ENCODE measurements at places on chromosomes 5 and 9.
A peak's percentile ranks its signal among the peaks of the same experiment; 100 is the strongest.

DNA sequence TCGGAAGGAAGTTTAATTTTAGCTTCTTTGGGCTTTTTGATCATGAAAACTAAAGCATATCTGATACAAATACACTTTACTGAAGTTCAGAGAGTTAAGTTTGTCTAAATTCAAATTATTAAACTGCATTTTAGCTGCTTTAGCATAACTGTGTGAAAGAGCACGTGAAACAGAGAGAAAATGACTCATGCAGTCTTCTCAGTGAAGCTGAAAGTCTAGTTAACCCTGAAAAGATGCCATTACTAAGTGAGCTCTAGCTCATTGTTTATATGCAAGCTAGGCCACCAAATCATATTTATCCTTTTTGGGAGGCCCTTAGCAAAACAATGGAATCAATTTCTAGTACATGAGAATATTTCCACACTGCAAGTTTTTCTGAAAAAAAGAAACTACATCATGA lies 27.6 kb downstream of the TPD52L3 start:
- peak; percentile 28 for DNase-seq

- no peak for DNase-seq
Observed at GRCh38 chr9:120863833-120864232, 13.2 kb downstream of the PHF19 start.

GRCh38 chr5:149445739-149446369 lies 66.8 kb upstream of the IL17B start:
- DNase-seq: peak; percentile 99

GRCh38 chr5:35820735-35821134 lies 36.0 kb upstream of the IL7R start:
- no peak for DNase-seq

DNA sequence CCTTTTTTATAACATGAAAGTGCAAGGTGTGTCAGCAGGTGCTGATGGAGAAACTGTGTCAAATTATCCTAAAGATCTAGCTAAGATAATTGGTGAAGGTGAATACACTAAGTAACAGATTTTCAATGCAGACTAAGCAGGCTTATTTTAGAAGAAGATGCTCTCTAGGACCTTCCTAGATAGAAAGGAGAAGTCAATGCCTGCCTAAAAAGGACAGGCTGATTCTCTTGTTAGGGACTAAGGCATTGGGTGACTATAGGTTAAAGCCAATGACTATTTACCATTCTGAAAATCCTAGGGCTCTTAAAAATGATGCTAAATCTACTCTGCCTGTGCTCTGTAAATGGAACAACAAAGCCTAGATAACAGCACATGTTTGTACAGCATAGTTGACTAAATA lies 1682.4 kb downstream of the MAT2B start:
- DNase-seq: no peak

DNA sequence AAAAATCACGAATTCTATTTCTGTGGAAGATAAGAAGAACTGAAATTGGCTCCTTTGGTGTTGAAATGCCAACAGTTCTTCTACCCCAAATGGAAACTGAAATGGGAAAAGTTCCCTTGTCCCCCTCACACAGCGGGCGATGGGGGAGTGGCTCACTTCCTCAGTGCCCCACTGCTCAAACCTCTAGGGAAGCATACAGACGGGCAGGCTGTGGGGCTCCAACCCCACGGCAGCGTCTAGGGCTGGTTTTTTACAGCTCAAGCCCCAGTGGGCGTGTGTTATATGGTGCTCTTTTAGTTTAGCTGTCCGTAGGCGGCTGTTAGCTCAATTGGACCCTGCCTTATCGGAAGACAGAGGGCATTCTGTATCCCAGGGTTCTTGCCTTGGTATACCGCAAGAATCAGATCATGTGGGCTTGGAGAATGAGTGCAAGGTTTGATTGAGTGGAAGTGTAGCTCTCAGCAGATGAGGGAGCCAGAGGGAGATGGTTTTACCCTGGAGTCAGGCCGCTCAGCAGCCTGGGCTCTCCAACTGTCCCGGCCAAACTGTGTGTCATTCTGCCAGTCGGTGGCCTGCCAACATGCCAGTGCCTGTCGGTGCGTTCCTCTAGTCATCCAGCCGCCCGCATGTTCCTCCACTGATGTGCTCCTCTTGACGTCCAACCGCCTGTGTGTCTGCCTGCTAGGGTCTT lies 166.3 kb upstream of the ZNF608 start:
- DNase-seq: no peak

- DNase-seq: no peak
Observed at GRCh38 chr9:109972026-109972882, 192.3 kb downstream of the PALM2AKAP2 start.

GRCh38 chr5:149141224-149141956 lies at the start of gene ABLIM3:
ABLIM3 (plus strand) TSS chr5:149141493; CDS start chr5:149142096, 603 bp downstream.
- peak; percentile 69 for DNase-seq

- no peak for DNase-seq
Observed at GRCh38 chr9:77975806-77976205, 55.8 kb downstream of the GNAQ start.

DNA sequence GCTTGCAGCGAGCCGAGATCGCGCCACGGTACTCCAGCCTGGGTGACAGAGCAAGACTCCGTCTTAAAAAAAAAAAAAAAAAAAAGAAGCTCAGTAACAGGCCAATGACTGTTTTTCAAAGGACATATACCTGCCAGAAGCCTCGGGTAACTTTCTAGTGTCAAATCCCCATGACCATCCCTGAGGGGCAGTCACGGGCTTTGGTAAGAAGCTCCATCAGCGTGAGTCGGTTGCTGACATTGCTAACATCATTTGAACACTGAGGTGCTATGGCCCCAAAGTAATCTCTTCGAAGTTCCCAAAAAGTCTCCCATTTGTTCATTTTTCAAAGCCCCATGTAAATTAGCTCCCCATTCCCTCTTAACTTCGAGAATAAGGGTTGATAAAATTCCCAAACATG lies 11.6 kb downstream of the NAIP start:
- no peak for DNase-seq

GRCh38 chr9:4344946-4345345 lies 45.1 kb upstream of the GLIS3 start:
- no peak for DNase-seq

DNA sequence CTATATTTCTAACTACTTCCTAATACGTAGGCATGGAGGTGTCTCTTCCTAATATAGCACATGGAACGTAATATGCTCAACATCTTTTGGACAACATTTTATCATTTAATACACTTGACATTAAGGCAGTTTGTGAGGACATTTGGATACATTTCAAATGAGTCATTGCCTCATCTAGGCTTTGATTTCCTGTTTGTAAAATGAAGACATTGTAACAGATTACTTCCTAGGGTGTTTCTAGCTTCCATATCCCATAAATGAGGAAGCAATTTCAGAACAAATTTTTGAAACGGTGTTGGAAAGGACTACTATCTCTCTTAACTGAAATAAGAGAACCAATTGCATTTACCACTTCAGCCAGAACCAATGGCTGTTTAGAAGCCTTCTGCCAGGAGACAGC lies 38.7 kb downstream of the SLC28A3 start:
- DNase-seq: peak; percentile 26

- DNase-seq: no peak
Observed at GRCh38 chr9:88501086-88501485, 33.9 kb upstream of the NXNL2 start.

GRCh38 chr5:29897916-29898315 lies 1295.6 kb upstream of the CDH6 start:
- no peak for DNase-seq

DNA sequence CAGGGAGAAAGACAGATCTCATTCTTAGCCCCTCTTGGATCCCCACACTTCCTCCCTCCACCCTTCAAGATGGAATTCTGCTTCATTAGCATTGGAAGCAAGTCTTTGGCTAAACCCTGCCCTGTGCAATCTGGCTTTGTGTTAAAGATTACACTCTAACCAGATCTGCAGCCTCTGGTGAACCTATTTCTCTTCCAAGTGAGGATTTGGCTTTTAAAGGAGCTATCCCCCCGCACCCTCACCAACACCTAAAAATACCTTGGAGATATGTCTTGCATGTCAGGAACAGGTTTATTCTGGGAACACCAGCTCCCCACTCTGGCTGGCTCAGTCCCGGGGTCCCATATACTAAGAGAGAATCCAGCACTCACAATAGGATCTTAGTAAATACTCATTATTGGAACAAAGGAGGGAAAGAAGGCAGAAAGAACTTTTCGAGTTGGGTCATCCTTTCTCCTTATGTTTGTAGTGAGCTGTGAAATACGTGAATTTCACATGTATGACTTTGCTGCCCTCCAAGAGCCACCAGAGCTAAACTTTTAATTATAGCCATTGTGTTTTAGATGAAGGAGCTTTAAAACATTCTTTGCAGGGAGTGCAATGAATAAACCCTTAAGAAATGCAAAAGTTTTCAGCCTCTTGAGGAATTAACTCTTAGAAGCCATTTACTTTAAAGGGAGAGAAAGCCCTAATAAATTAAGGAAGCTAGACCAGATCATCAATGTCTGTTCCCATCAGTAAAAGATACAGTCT lies 53.7 kb upstream of the HRH2 start:
- no peak for DNase-seq

DNA sequence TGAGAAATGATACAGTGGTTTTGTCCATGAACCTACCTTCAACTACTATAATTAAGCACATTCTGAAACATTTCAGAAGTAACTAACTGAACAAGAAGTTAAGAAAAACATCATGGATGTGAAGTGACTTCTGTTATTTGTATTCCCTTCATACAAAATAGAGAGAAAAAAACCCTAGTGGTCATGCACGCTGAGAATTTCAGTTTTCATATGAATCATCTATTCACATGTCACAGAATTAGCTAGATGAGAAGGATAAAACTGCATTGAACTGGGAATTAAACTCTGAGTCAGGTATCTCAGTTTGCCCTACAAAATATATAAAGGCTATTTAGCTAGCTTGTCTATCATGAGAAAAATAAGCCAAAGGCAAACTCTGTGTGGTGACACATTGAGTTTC lies 451.8 kb upstream of the FTMT start:
- no peak for DNase-seq

GRCh38 chr9:107534510-107535078 lies 45.0 kb upstream of the KLF4 start:
- no peak for DNase-seq

DNA sequence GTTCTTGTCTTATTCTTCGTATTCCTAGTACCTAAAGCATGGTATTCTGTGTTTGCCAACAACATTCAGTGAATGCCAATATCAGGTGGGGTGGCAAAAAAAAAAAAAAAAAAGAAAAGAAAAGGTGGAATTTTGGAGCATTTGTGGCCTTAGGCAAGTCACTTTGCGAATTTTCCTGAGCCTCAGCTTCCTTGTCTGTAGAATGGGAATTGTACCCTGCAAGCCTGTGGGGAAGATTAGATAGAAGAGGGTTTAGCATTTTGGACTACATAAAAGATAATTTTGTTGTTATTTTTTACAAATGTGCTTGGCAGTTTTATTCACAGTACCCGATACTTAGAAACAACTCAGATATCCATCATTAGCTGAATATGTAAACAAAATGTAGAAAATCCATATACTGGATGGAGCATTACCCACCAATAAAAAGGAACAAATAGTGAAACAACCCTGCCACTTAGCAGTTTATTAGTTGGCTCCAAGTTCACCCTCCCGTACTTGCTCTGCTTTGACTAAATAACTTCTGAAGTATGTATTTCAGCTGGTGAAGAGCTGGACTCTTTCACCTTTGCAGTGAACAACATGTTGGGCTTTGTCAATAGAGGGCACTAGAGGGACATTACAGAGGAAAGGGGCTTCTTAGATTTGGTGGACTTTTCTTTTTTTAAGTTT lies 13.6 kb downstream of the UBE2D2 start:
- DNase-seq: peak; percentile 43

- DNase-seq: no peak
Observed at GRCh38 chr5:81852291-81853029, 101.6 kb upstream of the SSBP2 start.

DNA sequence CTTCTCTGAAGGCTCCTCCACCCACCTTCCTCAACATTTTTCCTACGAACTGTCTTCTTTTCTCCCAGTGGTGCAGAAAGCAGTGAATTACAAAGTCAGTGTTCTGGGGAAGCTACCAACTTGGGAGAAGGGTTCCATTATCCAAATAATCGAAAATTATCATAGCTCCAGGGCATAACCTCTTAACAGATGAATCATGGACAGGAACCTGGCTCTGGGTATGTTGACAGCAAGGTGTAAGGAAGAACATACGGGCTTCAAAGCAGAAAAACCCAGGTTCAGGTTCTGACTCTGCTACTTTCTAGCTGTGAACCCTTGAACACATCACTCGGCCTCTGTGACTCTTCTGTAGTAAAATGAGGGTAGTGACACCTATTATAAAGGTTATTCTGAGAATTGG lies 351.3 kb downstream of the ENC1 start:
- no peak for DNase-seq

GRCh38 chr5:86461169-86461956 lies 156.4 kb upstream of the COX7C start:
- no peak for DNase-seq

DNA sequence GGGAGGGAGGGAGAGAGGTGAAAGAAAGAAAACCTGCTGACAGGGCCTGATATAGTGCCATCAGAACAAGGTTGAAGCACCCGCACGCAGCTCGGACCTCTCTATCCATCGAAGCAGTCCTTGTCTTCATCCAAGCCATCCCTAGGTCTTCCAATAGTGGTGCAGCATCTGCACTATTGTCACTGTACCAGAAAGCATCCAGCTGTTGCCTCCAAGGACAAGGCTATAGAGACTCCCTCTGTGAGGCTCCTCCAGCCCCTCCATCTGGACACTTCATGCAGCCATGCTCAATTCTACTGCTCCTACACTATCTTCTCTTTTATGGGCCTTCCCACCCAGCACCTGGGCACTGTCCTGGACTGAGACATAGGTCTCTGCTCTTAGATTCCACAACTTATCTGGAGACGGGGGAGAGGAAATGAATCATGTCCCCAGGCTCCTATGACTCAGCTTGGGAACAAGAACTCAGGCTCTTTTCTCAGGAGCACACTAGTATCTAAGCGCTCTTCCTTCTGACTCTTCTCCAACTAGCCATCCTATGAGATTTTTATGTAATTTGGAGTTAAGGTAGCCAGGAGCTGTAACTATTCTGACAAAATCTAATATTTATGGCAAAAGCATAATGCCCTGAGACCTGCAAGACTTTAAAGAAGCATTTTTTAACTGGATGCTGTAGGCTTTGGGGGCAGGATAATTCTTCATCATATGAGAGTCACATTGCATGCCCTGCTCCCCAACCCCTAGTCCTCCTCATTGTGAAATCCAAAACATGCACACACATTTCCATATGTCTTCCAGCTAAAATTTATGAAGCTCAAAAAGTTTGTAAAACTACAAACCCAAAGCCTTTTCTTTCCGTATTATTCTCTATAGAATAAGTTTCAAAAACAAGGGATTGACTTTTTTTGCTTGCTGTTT lies 446.8 kb downstream of the CCDC171 start:
- DNase-seq: peak; percentile 93

- no peak for DNase-seq
Observed at GRCh38 chr5:74833537-74834266, 32.5 kb downstream of the FAM169A start.

- DNase-seq: no peak
Observed at GRCh38 chr5:82416512-82416911, 138.4 kb upstream of the RPS23 start.

Data from fibroblast of skin of scalp (primary cell).